ENCODE measurements at places on chromosomes 2 and 18.

GRCh38 chr2:109333414-109334210, 204.6 kb downstream of the SH3RF3 start:
- DNase-seq, result no peak

DNA sequence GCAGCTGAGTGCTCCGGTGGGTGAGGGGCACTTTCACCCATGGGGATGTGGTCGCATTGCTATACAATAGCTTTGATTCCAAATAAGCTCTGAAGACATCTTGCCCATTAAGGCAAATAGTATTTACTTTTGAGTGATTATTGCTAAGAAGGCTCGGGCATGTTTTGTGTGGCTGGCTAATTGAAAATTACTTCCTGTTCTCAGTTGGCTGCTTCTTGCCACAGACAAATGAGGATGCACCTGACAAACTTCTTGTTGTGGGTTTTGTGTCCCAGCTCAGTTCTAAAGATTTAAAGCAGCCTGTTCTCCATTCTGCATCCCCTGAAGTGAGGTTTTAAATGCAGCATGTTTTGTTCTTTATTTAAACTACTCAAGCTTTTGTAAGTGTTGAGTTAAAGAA, 88.3 kb downstream of the KCNS3 start:
- DNase-seq, result no peak

GRCh38 chr2:19187323-19188020, 171.0 kb downstream of the OSR1 start:
- no peak for DNase-seq

- DNase-seq, result no peak
Measured at GRCh38 chr2:419687-420317, 131.9 kb upstream of the ALKAL2 start.

DNA sequence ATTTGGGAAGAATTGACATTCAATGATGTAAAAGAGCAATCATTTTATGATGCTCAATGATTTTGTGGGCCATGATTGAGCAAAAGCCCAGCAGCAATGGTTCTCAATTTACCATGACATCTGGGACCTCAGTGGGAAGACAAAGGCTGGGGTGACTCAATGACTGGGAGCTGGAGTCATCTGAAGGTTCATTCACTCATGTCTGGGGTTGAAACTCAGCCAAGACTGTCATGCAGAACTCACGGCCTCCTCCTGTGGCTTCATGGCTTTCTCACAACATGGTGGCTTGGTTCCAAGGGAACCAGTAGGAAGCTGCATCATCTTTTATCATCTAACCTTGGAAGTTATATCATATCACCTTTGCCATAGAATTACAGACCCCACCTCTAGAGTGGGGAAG, 45.1 kb upstream of the CD226 start:
- DNase-seq, result no peak

DNA sequence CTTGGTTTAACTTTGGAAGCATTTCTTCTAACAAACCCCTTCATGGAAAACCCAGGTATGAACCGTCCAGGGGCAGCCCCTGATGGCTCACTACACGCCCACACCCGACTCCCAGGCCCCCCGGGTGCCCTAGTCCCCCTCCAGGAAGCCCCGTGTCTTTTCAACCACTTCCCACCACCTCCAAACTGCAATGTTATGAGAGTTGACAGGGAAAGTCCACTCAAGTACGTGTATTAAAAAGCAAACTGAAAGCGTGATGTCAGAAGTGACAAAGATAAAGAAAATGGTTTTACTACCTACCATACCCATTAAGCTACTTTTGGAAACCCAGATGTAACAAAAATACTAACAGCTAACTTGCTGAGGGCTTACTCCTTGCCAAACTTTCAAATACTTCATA, 51.5 kb downstream of the L3MBTL4 start:
- no peak for DNase-seq

DNA sequence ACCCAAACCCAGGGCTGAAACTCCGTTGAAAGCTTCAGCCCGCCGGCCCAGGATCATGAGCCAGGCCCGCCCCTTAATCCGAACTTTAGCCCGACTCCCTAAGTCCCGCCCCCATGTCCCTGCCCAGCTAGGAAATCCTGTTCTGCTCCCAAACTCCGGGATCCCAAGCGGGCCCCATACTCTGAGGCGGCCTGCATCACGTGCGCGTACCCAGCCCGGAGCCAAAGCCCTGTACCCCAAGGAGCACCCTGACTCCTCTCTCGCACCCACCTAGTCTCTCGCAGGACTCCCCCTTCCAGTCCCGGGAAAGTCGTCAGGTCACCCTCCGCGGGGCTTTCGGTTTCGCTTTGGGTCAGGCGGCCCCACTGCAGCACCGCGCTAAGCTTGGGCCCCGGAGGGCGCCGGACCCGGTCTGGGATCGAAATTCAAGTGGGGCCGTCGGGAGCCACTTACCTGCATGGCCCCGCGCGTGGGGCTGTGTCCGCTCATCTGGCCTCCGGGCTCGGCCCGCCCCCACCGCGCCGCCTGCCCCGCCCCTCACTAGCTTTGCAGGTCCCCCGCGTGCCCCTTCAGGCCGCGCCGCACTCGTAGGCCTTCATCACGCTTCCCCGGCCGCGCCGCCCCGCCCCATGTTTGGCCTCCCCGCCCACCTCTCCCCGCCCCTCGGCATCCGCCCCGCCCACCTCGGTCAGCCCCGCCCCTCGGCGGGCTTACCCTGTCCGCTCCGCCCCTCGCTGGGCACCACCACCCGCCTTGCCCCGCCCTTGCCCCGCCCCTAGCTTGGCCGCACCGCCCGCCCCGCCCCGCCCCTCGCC, at the start of gene DNPEP:
Gene DNPEP (minus strand): TSS at position 607 of the 815 bp plus-strand sequence. CDS start 118 bp downstream, at position 489.
- no peak for DNase-seq

- DNase-seq, result no peak
Measured at GRCh38 chr18:65983750-65984149, 232.9 kb downstream of the CDH7 start.

GRCh38 chr2:241415196-241415595, 59.1 kb downstream of the FARP2 start:
- DNase-seq, result no peak

DNA sequence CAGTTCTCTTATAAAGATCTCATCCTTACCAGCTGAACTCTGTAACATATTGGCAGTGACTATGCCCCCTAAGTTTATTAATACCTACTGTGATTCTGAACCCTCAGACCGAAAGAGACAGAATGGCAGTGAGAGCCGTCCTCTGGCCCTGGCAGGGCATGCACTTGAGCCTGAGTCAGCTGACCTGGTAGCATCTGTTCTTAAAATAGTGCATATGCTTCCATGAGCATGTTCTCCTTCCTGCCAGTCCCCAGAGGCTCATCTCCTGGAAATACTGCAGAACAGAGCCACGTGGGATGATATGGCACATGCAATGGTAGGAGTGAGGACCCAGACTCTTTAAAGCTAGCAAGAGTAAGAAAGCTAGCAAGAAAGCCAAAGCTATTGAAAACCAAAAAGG, 59.0 kb downstream of the RASGRP3 start:
- no peak for DNase-seq

GRCh38 chr2:146879882-146880281, 964.9 kb upstream of the ACVR2A start:
- no peak for DNase-seq

Data from NCI-H187 treated with DMSO at 0.1 percent for 48 hours (cell line).